ENCODE measurements at places on chromosomes 7 and 10.

- no peak for DNase-seq
Measured at GRCh38 chr10:49627644-49628247, 13.9 kb downstream of the CHAT start.

- no peak for DNase-seq
Measured at GRCh38 chr10:70323138-70323696, 39.4 kb upstream of the NPFFR1 start.

- no peak for DNase-seq
Measured at GRCh38 chr7:33582104-33582503, 323.2 kb upstream of the BMPER start.

GRCh38 chr10:60339757-60340156 is 49.9 kb downstream of the ANK3 start:
- no peak for DNase-seq

- peak; percentile 31 for DNase-seq
Measured at GRCh38 chr7:45089341-45089891, 647 bp upstream of the NACAD start.

GRCh38 chr10:4231439-4231838 is 446.4 kb upstream of the KLF6 start:
- DNase-seq = no peak

DNA sequence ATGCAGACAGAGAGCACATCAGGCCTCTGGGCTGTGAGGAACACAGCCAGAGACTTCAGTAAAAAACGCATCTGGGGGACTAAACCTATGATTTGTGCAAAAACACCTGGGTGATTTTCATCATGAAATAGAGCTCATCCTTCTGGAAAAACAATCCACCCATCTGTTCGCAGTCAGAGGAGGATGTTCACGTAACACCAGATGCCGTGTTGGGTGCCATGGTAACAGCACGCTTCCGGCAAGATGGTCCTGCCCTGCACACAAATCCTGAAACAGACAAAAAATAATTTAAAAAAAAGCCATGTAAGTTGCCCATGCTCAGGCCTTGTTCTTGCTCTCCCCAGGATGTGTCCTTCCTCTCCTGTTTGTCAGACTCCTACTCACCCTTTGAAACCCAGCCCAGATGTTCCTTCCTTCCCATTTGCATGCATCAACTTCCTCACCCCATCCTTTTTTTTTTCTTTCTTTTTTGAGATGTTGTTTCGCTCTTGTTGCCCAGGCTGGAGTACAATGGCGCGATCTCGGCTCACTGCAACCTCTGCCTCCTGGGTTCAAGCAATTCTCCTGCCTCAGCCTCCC is 28.3 kb upstream of the GNA12 start:
- no peak for DNase-seq

DNA sequence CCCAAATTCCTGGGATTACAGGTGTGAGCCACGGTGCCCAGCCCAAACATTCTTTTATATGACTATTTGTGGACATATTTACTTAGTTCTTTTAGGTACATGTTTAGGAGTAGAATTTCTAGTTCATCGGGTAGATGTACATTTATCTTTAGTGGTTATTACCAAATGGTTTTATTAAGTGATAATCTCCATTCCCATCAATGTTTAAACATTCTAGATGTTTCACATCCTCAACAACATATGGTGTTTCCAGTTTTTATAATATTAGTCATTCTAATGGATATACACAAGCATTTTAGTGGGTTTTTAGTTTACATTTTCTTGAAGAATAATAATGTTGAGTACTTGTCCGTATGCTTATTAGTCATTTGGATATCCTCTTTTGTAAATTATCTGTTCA is 131.7 kb downstream of the RTKN2 start:
- no peak for DNase-seq

DNA sequence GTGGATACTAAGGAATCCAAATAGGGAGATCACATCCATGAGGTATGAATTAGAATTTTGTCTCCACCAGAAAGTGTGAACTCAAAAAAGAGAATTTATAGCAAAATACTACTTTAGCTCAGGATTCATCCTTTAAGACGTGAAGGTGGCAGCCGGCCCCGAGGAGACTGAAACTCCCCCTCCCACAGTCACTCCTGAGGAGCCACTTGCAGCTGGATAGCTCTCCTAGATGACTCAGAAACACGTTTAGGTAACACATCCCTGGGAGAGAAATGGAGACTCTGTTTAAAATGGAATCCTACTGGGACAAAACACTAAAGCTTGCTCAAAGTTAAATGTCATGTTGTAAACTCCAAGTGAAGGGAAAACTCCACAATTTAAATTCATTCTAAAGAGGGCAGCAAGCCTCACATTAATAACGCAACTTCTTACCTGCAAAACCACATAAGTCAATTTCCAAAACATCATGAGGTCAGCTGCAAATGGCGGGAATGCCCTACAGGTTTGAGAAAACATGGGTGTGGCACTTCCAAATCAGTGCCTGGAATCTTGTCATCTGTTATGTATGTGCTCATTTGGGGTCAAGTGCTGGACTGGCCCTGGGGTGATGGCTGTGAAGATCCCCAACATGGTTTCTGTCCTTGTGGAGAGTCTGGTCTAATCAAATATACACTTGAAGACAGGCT is 46.2 kb downstream of the ICA1 start:
- no peak for DNase-seq

- DNase-seq = no peak
Measured at GRCh38 chr10:24695452-24695851, 28.2 kb downstream of the ARHGAP21 start.

DNA sequence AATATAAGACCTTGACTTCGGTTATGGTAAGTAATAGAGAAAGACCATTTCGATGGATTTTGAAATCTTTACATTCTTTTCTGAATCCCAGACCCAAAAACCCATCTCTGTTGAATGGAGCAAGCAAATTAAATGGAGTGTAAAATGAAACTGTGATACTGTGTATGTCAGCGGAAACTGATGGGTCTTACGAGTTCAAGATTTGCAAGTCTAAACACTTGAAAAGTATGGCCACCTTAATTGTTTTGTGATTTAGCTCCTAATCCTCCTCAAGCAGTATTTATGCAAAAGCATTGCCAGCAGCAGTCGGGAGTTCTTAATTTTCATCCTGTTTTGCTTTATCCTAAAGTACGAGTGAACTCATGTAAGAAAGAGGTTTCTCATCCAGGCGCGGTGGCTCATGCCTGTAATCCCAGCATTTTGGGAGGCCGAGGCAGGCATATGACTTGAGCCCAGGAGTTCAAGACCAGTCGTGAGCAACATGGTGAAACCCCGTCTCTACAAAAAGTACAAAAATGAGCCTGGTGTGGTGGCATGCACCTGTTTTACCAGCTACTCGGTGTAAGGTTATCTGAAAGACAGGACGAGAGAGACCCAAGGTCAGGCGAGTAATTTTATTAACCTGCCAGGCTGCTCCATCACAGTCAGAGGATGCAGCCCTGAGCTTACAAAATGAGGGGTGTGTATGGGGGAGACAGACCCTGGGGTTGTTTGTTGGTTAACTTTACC is 5.8 kb upstream of the DHTKD1 start:
- no peak for DNase-seq

GRCh38 chr7:101927802-101928201 is 110.4 kb downstream of the CUX1 start:
- no peak for DNase-seq

DNA sequence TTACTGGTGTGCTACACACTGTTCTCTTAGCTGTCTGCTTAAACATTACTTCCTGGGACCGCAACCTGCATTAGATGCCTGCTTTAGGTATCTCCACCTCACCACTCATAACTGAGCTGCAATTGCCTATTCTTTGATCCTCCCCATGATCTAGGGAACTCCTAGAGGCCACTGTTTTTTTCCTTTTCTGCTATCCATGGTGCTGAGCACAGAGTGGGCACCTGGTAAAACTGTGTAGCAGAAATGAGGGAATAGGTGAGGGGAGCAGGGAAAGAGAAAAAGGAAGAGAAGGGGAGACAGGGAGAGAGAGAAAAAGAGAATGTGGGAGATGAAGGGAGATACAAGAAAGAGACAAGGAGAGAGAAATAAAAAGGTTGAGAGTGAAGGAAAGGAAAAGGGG is 434.9 kb downstream of the ADRA2A start:
- no peak for DNase-seq

DNA sequence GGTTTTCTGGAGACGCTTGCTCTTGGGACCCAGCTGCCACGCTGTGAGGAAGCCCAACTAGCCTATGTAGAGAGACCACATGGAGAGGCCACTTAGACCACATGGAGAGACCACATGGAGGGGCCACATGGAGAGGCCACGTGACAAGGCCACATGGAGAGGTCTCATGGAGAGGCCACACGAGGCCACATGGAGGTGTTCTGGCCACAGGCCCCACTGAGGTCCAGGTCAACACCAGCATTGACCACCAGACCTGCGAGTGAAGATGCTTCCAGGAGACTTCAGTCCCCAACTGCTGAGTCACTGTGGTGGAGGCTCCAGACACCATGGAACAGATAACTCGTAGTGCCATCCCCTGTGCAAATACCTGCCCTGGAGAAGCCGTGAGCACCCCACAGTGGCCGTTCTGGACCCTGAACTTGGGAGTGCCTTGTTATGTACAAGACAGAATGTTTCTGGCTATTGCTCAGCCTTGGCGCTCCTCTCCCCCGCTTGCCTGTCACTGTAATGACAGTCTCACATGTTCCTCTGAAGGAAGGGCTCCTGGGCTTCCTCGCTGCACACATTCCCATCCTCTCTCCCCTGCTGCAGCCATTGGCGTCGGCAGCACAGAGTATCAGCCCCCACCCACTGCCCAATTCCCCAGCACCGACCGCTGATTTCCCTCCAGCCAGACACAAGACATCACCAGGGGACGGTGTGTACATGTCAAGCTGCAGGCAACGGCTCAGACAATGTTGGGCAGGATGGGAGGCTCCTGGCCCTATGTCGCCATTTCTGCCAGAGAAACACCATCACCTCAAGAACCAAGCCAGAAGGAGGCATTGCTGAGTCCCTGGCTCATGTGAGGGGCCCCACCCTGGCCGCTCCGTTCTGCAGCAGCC is 49.0 kb upstream of the TNRC18 start:
- no peak for DNase-seq

DNA sequence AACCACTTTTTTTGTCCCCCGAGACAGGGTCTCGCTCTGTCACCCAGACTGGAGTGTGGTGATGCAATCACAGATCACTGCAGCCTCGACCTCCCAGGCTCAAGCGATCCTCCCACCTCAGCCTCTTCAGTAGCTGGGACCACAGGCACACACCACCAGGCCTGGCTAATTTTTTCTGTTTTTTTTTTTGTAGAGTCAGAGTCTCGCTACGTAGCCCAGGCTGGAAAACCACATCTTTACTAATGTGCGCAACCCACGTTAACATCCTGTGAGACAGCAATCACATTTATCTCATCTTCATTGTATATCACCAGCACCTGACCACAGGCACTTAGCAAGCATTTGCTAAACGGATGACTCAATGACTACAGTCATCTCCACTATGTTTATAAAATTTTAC is 77.8 kb upstream of the ATP6V0A4 start:
- no peak for DNase-seq

DNA sequence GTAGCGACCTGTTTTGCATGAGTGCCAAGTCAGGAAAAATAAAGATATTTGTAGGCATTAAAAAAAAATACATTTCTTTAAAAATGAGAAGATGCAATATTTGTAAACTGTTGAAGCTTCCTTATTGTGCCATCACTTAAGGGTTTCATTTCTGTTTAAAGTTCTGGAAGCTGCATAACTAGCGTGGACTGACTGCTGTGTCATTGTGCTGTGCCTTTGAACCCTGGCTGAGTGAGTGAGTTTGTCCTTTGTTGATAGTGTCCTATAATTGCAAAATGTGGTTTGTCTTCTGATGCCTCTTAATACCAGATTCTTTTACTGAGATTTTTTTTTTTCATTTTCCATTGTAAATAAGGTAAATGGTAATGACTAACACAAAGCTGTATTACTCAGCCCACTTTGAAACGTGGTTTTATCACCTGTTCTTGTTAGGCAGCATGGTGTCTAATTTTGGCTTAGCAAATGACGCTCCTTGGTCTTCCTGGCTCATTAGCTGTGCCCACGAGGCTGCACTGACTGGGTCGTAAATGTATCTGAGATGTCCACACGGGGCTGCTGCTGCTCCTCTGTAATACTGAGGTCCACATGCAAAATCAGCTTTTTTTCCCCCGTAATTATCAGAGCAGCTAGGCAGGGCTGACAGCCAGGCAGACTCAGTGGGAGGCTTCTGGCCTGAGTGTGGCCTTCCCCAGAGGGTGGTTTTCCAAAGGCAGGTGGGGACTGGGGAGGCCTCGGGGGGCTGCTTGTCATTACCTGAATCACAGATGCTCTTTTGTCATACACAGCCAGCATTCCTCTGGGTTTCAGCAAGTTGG is 14.8 kb downstream of the ZSCAN25 start:
- no peak for DNase-seq

- no peak for DNase-seq
Measured at GRCh38 chr10:12902851-12903358, 98.6 kb downstream of the CCDC3 start.

DNA sequence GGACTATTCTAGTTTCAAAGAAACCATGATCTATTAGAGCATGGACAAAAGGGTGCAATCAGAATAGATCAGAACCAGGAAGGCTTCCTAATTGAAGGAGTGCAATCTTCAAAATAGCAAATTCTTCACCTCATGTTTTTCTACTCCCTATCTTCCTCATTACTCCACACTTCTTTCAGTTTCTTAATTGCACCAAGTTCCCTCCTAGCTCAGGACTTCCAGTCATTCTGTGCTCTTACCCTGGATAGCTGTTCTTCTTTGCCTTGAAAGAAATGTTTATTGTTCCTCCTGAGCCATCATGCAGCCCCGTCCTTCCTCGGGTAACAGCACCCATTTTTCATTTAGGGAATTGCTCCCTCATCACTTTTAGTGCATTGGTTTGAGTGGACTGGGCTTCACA is 23.1 kb downstream of the TRPV5 start:
- no peak for DNase-seq

- DNase-seq = no peak
Measured at GRCh38 chr10:66811211-66811610, 114.6 kb upstream of the LRRTM3 start.

- no peak for DNase-seq
Measured at GRCh38 chr7:154610903-154611302, 392.0 kb downstream of the PAXIP1 start.

GRCh38 chr7:116772423-116772863 is 89.9 kb upstream of the CAPZA2 start:
- no peak for DNase-seq

DNA sequence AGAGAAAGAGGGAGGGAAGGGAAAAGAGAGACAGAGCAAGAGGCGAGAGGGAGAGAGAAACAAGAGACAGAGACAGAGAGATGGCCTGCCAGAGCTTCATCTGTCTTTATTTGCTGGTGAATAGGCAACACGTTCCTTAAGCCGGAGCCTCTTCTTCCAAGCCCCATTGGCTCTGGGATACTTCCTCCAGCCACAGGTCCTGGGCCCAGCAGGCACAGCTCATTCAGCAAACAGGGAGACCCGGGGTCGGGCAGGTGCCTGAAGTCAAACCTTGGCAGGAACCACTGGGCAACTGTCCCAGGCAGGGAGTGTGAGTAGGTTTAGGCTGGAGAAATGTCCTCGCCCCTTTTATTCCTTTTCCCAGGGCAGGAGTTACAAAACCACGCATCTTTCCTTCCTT is 68.2 kb downstream of the MYL10 start:
- DNase-seq = no peak

DNA sequence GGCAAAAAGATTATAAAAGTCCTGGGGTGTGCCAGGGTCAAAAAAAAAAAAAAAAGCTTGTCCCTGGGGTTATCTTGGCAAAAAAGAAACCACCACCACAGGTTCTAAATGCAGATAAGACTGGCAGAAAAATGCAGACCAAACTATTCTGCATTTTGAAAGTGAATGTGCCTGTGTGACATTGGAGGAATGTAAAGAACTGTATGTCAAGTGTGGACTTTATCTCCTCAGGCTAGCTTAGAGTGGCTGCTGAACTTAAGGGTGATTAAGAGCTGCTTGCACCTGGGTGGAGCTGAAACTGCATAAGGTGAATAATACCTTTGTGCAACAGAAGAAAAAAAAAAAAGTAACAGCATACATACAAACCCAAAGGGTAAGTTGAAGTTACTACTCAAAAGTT is 1.3 kb upstream of the NAPEPLD start:
- no peak for DNase-seq
